ENCODE measurements at places on chromosomes 3 and 15. TPM values are rescaled to one million over a fixed set of nuclear protein-coding genes. Genes with fewer than 3 reads are reported as not detected.

The C15orf62 gene
- 3.5 TPM for total RNA-seq

The LRRIQ4 gene
- total RNA-seq = not detected

- no peak overlapping the region for H3K27ac ChIP-seq
- H3K36me3 ChIP-seq = no peaks in the 10 kb centered on the region
- no peak overlapping the region for H3K4me3 ChIP-seq
- no peaks in the 10 kb centered on the region for H3K27me3 ChIP-seq
These were observed 67.1 kb upstream of the MCTP2 start for GRCh38 chr15:94164202-94164807.

The FAM81A gene
- not detected for total RNA-seq

The DUOXA2 gene
- total RNA-seq = not detected

The UNC13C gene
- total RNA-seq = not detected

DNA sequence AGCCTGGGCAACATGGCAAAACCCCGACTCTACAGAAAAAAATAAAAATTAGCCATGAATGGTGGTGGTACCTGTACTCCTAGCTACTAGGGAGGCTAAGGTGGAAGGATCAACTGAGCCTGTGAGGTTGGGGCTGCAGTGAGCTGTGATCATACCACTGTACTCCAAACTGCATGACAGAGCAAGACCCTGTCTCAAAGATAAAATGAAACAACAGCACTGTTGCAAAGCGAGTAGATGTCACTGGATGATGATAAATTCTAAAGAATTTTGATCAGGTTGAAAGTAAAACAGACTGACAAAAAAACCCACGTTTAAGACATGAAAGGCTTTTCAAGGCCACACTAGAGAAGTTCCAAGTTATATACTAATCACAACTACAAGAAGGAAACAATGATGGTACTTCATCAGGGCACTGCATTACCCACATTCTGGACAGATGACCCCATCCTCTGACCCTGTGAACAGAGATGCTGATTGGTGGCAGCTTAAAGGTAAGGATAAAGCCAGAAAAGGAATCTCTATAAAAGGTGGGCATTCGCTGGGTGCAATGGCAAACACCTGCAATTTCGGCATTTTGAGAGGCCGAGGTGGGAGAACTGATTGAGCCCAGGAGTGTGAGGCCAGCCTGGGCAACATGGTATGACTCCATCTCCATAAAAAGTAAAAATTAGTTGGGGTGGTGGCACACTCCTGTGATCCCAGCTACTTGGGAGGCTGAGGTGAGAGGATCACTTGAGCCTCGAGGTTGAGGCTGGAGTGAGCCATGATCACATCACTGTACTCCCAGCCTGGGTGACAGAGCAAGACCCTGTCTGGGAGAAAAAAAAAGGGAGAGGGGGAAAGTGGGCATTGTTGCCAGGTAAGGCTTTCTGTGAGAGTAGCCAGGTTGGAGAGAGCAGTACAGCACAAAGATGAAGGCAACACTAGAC, 59.2 kb downstream of the TBL1XR1 start:
- H3K27me3 ChIP-seq = no peaks in the 10 kb centered on the region
- H3K27ac ChIP-seq = no peak overlapping the region
- H3K4me3 ChIP-seq = no peak overlapping the region
- no peaks in the 10 kb centered on the region for H3K36me3 ChIP-seq
- DNase-seq = no peak

- no peak overlapping the region for H3K4me3 ChIP-seq
- no peak for DNase-seq
- no peaks in the 10 kb centered on the region for H3K4me1 ChIP-seq
- no peaks in the 10 kb centered on the region for H3K36me3 ChIP-seq
- H3K27ac ChIP-seq = no peak overlapping the region
These were observed 113.1 kb downstream of the NUP210 start for GRCh38 chr3:13307041-13307440.

- H3K4me3 ChIP-seq = no peak overlapping the region
- no peak for DNase-seq
- no peak overlapping the region for H3K27ac ChIP-seq
- H3K27me3 ChIP-seq = no peaks in the 10 kb centered on the region
- H3K4me1 ChIP-seq = no peaks in the 10 kb centered on the region
- no peaks in the 10 kb centered on the region for H3K36me3 ChIP-seq
These were observed 4.3 kb upstream of the MYL3 start for GRCh38 chr3:46867550-46867898.

- no peak overlapping the region for H3K27ac ChIP-seq
- DNase-seq = no peak
- no peaks in the 10 kb centered on the region for H3K27me3 ChIP-seq
- H3K36me3 ChIP-seq = no peaks in the 10 kb centered on the region
- no peaks in the 10 kb centered on the region for H3K4me1 ChIP-seq
These were observed 290.1 kb upstream of the CHRM5 start for GRCh38 chr15:33678176-33678575.

DNA sequence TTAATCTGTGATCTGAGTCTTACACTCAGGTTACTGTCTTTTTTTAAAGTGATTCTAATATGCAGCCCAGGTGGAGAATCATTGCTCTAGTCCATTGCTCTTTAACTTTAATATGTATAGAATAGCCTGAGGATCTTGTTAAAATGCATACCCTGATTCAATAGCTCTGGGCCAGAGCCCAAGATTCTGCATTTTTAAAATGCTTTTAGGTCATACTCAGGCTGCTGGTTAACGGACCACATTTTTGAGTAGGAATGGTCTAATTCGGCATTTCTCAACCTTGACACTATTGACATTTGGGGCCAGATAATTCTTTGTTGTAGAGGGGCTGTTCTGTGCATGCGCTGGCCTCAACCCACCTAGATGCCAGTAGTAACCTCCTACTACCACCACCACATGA, 20.9 kb upstream of the FSTL1 start:
- H3K27ac ChIP-seq = no peak overlapping the region
- no peaks in the 10 kb centered on the region for H3K4me1 ChIP-seq
- H3K4me3 ChIP-seq = no peak overlapping the region
- DNase-seq = no peak

DNA sequence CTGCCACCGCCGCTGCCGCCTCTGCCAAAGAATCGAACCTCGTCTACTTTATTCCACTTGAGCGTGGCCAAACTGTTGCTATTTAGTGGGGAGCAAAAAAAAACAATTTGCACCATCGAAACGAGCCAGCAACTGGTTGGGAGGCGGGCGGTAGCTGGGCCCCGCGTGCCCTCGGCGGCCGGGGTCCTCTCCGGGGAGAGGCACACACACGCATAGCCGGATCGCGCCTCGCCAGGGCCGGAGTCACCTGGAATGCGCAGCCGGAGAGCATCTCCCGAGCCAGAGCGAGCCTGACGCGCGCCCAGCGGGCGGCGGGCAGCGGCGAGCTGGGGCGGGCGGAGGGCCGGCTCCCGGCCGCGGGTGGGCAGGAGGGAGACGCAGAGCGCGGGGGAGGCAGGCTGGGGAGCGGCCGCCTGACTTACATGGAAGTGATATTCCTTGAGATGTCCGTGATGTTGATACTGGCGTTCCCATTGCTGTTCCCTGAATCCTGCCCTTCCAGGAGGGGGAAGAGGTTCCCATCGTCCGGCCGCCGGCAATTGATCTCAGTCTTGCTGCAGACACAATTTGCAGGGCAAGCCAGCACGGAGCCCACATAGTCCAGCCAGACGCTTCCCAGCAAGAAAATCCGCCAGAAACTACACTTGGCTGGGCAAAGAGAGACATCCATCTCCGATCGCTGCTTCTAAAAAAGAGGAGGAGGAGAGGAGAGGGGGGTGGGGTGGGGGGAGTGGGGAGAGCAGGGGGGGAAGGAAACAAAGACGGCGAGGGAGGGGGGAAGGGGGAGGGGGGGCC, 858 bp downstream of the NTRK3 start:
- peaks cover 12% of the 10 kb centered on the region for H3K4me1 ChIP-seq
- DNase-seq = no peak

DNA sequence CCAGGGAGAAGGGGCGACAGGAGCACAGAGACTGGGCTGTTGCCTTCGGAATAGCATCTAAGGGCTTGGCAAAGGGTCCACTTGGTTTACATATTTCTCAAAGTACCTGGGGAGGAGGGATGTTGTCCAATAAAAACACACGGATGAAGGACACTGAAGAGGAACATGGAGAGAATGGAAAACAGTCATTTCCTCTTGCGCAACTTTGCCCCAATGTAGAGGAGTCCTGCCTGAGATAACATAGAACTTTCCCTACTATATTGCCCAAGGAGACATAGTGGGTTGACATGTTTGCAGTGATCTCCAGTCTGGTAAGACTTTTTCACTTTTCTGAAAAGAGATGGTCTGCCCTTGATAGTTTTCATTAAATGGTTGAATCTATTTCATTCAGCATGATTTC, 468.8 kb upstream of the SUCLG2 start:
- H3K27ac ChIP-seq = no peak overlapping the region
- peaks cover 6% of the 10 kb centered on the region for H3K4me1 ChIP-seq
- H3K4me3 ChIP-seq = no peak overlapping the region
- no peaks in the 10 kb centered on the region for H3K27me3 ChIP-seq

The CIAO2A gene
- 35.0 TPM for total RNA-seq

The TRIM71 gene
- total RNA-seq = not detected

The CRYBG3 gene
- total RNA-seq = 12.3 TPM
